IPS DF 6.9 (cell line): ENCODE measurements at places on chromosomes 2 and 18.

GRCh38 chr2:149218497-149218896, 111.9 kb upstream of the LYPD6 start:
- no peak for DNase-seq

- no peak for DNase-seq
Measured at GRCh38 chr2:170715062-170715931, at the start of gene SP5. TSS of gene SP5 (plus strand) at chr2:170715337. CDS start at chr2:170715513, 176 bp downstream.

DNA sequence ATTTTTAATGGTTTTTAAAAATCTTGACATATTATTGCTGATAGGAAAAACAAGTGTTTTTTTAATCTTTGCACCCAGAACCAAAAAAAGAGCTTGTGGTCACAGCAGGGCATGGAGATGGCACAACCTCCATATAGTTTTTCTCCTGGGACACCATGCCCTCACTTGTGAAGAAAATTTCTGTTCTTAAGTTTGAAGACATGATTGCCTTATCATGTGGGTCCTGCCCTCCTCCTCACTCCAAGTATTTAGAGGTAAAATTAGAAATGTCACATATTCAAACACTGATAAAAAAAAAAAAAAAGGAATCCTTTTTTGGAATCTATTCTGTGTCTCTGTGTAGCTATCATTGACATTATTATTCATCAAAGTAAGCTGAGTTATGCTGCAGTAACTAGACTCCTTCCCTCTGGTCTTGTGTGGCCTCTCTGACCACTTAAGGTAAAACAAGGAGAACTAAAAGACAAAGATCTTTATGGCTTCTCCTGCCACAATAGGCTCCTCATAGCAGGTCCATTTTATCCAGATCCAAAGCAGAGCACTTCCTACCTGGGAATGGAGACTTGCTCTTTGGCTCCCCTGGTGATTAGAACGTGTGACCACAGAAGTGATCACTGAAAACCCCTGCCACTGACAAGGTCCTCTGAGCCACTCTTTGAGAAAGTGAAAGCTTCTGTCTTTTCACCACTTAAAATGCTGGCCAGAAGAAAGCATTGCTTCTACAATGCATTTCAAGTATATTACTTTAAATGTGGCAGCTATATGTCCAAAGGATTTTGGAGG, 19.8 kb downstream of the ADD2 start:
- DNase-seq: no peak

DNA sequence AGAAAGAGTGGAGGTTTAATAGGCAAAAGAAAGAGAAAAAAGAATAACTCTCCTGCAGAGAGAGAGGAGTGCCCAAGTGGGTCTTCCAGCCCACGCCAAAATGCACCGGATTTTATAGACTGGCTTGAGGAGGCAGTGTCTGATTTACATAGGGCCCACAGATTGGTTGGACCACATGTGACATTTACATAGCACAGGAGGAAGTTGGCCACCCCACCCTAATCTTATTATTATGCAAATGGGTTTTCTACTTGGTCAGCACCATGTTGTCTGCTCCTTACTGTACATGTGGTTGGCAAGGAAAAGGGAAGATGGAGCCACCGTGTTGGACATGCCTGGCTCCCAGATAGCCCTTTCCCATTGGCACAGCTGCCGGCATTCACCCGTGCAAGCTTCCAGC, 56.8 kb downstream of the SP110 start:
- no peak for DNase-seq

DNA sequence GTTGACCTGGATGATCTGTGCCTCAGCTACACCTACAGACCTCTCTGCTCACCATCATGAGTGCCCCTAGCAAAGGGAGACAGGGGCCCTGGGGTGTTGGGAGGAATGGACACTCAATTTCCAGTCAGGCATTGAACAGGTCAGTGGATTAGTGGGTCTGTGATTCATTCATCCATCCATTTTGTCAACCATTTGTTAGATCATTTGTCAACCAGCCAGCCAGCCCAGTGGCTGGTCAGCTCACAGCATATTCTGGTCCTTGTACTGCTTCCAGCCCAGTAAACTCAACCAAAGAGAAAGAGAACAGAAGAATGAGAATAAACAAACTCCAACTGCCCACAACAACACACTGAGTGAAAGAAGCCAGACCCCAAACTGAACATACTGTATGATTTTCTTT, 4.6 kb upstream of the KLF11 start:
- no peak for DNase-seq

DNA sequence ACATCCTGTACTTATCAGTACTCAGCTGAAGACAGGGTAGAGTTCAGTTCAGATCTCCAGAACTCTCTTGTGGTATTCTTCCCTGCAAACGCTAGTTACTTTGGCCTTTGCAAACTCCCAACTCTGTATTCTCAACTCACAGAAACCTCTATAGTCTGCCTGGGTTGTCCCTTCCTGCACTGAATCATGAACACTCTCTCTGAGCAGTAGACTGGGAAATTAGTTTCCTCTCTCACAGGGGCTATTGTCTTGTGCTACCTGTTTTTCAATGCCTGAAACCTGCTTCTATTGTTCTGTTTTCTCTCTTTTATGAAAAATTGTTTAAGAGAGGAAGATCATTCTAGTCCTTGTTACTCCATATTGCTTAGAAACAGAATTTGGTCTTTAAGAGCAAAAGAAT, 134.7 kb downstream of the VIT start:
- no peak for DNase-seq

DNA sequence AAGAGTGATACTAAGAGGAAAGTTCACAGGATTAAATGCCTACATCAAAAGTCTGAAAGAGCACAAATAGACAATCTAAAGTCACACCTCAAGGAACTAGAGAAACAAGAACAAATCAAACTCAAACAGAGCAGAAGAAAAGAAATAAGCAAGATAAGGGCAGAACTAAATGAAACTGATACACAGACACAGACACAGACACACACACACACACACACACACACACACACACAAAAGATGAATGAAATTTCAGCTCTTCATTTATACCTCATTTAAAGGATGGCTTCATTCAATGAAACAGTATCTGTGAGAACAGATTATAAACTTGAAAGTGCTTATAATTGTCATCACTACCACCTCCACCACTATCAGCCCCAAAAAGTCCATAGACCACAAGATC, 428.9 kb downstream of the MBD2 start:
- no peak for DNase-seq

DNA sequence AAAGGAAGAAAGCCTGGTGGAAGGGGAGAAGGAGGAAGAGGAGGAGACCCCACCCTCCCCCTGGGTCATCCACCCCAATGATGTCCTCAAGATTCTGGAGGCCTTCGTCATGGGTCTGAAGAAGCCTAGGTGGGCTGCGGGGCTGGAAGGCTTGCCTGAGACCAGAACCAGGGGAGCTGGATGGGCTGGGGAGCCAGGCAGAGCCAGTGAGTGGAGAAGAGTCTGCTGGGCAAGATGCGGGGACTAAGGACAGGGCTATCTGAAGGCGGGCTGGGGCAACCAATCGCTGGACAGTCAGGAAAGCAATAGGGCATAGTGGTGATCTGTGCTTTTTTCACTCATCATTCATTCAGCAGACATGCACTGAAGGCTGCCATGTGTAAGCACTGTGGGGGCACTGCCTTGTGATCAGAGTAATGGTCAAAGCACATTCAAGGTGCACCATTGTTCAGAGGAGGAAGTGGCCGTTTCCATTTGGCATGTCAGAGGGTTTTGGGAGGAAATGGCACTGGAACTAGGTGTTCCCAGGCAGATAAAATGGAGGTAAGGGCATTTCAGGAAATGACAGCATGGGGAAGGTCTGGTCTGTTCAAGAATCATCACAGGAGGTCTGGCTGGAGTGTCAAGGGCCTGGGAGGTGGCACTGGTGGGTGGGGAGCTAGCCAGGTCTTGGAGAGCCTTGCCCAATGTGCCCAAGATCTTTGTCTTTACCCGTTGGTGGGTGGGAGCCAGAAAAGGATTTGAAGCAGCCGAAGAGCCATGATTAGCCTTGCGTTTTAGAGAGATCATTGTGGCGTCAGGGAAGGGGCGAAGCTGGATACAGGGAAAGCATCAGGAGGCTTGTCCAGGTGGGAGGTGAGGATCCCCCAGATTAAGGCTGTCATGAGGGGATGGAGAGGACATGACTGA, 24.2 kb downstream of the OTOF start:
- DNase-seq: no peak

- DNase-seq: no peak
Measured at GRCh38 chr2:96144481-96145035, 682 bp downstream of the DUSP2 start.

- no peak for DNase-seq
Measured at GRCh38 chr2:54947136-54947535, 103.1 kb downstream of the RTN4 start.

GRCh38 chr18:22482948-22483347, 65.2 kb upstream of the CTAGE1 start:
- DNase-seq: no peak

DNA sequence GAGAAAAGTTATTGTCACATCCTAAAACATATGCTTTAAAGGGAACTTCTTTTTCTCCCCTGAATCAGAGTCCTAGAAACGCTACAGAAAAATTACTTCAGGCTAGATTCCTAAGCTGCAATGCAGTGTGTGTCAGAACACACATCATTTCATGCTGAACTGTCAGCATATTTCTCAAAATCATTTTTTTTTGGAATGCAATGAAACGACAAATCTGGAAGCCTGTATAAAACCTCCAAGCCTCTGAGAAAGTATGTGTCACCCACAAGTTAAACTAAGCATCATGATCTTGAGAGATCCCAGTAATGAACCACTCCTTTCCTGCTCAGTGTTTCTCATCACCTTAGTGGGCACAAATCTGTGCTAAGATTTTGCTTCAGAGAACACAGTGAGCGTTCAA, 276.2 kb downstream of the ZNF521 start:
- DNase-seq: no peak

GRCh38 chr2:27024812-27025211, 8.0 kb upstream of the TMEM214 start:
- no peak for DNase-seq

- DNase-seq: no peak
Measured at GRCh38 chr2:240467149-240467642, 31.7 kb downstream of the GPC1 start.

DNA sequence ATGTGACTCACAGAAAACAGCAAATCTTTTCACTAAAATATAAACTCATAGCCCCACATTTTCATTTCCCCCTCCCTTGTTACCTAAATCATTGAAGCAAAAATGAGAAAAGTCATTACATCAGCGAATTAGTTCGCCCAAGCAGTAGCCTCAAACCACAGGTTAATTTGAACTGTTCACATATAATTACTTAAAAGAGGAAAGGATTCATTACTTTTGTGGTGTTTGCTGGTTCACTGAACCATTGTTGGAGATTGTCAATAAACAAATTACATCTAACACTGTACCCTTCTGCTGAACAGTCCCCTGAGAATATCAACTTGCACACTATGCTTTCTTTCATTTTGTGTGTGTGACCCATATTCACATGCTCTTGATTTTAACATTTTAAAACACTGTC, 238.7 kb downstream of the ERBB4 start:
- no peak for DNase-seq

GRCh38 chr18:35559867-35560266, 21.7 kb upstream of the GALNT1 start:
- no peak for DNase-seq

DNA sequence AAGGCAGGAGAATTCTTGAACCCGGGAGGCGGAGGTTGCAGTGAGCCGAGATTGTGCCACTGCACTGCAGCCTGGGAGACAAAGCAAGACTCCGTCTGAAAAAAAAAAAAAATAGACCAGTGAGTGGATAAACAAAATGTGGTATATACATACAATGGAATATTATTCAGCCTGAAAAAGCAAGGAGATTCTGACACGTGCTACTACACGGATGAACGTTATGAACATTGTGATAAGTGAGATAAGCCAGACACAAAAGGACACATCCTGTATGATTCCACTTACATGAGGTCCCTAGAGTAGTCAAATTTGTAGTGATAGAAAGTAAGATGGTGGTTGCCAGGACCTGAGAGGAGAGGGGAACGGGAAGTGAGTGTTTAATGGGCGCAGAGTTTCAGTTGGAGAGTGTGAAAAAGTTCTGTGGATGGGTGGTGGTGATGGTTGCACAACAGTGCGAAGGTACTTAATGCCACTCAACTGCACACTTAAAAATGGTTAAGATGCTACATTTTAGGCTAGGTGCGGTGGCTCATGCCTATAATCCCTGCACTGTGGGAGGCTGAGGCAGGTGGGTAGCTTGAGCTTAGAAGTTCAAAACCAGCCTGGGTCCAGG, 38.3 kb downstream of the NIFK start:
- no peak for DNase-seq
